ENCODE measurements at places on chromosomes 1 and 21.

GRCh38 chr1:87515781-87516180 is 187.1 kb downstream of the LMO4 start:
- no peak for DNase-seq

DNA sequence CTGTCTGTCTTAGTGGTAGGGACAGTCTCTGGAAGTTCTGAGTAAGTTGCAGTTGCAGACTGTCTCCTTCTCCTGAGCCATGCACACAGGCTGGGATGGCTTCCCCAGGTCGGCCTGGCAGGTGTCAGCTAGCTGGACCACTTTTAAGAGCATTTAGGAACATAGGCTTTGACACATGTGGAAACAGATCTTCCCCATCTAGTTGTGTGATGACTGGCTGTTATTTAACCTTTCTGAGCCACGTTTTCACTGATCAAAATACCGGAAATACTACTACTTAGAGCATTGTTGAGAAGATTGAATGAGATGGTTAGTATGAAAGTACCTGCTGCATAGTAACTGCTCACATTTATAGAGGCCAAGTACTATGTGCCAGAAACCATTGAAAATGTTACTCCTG is 6.2 kb upstream of the MAPKAPK2 start:
- DNase-seq = no peak

DNA sequence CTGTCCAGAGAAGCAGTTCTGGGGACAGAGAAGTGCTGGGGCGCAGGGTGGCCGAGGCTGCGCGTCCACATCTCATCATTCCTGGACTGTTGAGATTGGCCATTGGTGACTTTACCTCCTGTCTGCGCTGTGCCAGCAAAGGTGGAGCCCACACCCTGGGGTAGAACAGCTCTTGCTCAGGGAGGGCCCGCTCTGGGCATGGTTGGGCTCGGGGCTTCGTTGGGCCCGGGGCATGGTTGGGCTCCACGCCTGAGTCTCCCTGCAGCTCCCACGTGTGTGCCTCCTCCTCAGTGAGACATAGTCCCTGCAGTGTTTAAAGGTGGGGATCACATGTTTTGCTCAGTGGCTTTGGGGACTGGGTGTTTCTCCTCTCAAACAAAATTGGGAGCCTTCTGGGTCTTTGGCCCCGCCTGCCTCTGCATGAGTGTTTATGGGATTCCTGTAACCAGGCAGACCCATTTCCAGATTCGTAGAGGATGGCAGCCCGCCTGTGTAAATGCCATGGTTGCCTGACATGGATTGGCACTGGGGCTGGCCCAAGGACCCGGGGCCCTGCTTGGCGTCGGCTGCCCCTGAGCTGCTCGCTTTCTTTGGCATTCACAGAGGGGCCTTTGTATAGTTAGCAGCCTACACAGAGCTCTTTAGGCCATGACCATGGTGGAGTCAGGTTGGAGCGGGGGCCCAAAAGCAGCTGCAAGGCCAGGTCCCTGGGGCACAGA is 104.6 kb downstream of the TLR5 start:
- no peak for DNase-seq

GRCh38 chr1:115219927-115220326 is 118.1 kb downstream of the NGF start:
- DNase-seq = no peak

DNA sequence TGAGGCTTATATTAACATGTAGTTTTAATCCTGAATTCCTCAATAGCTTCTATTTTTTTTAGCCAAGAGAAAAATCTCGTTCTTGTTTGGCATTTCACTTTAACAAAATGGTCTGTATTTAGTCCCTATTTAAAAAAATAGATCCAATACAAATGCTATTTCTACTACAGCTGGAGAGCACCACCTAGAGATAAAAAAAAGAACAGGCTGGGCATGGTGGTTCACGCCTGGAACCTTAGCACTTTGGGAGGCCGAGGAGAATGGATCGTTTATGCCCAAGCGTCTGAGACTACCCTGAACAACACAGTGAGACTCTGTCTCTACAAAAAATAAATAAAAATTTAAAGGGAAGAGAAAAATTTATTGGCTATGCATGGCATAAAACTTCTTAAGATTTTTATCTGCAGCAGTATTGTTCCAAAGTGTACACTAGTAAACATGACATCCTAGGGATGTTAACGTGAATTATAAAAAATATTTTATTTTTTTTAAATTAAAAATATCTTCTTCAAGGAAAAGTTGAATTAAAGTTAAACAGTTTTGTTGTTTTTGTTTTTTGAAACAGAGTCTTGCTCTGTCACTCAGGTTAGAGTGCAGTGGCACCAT is 4.4 kb downstream of the ST7L start:
- no peak for DNase-seq

- no peak for DNase-seq
Measured at GRCh38 chr1:17668624-17669175, 86.4 kb upstream of the ACTL8 start.

DNA sequence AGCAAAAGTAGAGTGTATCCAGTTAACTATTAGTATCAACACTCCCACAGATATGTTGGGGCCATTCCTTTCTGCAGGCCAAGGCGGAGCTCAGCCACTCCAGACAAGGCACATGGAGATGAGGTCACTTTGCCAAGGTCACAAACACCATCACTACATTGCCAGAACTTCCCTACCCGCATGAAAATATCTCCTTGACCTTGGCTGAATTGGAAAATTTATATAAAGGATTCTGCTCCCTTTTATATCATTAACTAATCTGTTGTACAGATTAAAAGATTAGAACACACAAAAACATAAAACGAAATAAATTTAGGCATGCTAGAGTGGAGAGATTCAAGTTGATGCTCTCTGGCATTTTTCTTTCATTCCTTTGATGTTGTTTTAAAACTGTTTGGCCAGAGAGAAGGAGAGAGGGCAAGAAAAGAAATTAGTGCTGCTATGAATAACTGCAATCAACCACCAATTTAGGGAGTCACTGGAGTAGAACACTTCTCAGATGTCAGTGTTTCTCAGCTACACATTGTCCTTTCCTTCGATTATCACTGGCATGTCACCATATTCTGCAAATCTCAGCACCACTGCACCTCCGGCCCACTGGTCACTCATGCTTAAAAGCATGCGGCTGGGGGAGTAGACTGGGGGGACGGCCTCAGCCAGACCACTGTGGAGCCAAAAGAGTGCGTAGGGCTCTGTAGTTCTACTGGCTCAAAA is 78.7 kb upstream of the ATP1B1 start:
- no peak for DNase-seq

DNA sequence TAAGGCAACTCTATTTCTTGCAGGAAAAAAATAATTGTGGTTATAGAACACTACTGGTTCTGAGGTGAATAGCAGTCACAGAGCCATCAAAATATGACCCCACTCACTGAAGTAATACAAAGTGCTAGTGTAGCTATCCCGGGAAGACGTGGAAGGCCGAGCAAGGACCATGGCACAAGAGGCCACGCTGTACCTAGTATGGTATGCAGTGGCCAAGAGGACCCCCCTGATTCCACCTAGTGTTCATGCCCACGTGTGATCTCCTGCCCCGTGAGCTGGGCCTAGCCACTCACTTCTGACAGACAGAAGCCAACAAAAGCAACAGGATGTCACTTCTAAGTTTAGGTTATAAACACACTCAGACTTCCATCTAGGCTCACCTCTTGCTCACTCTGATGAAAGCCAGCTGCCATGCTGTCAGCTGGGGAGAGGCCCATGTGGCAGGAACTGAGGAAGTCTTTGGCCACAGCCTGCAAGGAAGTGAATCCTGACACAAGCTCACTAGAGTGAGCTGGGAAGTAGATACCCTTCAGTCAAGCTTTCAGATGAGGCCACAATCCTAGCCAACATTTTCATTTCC is 21.7 kb upstream of the LSS start:
- DNase-seq = no peak

DNA sequence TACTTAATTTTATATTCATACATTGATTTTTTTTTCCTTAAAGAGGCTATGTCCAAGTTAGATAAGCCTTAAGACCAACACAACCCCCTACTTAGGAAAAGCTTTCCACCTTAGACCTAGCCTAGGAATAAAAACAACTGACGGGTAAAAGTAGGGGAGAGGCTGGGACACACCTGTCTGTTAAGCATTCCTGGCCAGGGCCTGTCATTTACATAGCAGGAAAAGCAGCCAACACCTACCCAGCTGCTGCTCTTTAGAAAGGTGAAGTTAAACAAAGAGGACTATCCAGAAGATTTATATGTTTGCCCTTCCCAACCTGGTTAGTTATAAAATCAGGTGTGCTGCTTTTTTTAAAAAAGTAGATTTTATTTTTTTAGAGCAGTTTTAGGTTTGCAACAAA is 29.1 kb upstream of the SAMD13 start:
- DNase-seq = no peak

DNA sequence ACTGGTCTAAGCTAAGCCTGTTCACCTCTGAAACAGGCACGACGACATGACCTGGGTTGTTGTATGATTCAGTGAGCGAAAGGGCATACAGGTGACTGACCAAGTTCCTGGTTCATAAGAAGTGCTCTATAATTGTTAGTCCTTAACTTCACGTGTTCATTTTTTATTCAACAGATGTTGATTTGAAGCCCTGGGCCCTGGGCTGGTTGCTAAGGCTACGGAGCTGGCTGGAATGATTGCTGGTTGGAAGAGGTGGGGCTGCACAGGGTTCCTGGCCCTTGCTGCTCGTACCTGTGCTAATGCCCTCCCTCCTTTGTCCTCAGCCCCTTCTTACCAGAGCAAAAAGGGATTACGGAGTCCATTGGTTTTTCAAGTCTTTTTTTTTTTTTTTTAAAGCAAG is 111.3 kb upstream of the CSF3R start:
- no peak for DNase-seq

GRCh38 chr1:79903321-79903720 is 896.8 kb upstream of the ADGRL4 start:
- no peak for DNase-seq

- DNase-seq = no peak
Measured at GRCh38 chr1:54459726-54460191, 53.6 kb upstream of the SSBP3 start.

DNA sequence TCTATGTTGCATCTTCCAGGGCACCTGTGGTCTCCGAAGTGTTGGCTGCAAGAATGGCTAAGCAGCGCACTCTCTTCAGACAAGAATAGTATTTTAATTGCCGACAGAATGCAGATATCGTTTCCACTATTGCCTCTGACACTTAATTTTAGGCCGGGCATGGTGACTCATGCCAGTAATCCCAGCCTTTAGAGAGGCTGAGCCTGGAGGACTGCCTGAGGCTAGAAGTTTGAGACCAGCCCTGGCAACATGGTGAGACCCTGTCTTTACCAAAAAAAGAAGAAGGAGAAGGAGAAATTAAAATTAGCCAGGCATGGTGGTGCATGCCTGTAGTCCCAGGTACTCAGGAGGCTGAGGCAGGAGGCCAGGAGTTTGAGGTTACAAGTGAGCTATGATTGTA is 306.9 kb downstream of the KIF26B start:
- DNase-seq = no peak

DNA sequence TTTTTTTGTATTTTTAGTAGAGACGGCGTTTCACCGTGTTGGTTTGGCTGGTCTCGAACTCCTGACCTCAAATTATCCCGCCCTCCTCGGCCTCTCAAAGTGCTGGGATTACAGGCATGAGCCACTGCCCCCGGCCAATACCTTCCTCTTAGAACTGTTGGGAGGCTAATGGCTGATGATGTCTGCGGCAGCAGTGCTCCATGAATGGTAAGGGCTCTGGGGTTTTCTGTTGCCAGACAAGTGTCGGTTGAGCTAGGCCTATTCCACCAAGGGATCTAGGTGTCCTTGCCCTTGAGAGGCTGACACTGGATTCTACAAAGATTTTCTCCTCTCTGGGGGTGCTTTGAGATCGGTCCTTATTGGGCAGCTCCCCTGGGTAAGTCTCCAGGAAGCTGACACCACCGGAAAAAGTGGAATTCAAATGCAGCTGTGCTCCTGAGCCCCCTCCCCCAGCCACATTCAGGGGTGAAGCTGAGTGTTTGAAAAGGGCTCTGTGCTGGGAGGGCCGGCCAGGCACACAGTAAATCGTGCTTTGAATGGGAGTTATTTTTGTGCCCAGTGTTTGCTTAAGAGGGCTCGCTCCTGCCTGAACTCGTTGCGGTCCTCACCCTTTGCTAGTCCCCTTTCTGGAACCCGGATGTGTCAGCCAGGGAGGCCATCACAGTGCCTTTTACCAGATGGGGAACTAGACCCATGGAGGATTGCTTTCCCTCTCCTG is 5.2 kb downstream of the SOX13 start:
- DNase-seq = peak; percentile 72

- no peak for DNase-seq
Measured at GRCh38 chr21:25323356-25323949, 283.8 kb downstream of the MRPL39 start.

DNA sequence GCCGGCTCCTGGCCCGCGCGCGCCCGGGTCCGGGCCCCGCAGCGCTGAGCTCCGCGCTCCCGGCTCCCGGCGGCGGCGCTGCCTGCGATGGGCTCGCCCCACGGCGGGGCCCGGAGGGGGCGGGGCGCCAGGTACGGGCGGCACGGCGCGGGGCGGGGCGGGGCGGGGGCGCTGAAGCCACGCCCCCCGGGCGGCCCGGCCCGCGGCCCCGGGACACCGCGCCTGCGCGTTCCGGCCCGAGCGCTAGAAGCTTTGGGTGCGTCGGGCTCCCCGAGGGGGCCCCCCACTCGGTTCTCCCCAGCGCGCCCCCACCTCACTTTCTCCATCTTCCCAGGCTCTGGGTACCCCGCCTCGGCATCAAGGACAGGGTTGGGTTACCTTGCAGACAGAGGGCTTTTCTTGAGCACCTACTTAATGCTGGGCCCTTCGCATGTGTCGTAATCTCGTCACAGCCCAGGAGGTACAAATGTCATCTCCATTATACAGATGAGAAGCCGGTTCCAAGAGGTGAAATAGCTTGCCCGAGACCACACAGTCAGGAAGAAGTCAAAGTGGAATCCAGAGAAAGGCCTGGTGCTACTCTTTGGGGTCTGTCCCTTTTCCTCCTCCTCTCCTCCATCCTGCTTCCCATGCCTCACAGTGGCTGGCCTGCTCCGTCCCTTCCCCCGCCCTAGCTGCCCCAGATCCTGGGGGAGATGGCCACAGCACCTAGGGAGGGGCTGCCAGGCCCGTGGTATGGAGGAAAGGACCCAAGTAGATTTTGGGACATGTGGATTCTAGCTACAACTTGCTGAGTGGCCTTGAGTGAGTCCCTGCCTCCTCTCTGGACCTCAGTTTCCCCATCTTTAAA is 46.5 kb downstream of the RAP1GAP start:
- peak; percentile 93 for DNase-seq

- no peak for DNase-seq
Measured at GRCh38 chr21:24339406-24339805, 1267.9 kb downstream of the MRPL39 start.

- DNase-seq = no peak
Measured at GRCh38 chr1:116825207-116825719, 71.0 kb downstream of the CD2 start.

- DNase-seq = no peak
Measured at GRCh38 chr1:183477986-183478781, 5.9 kb downstream of the SMG7 start.

GRCh38 chr21:23218667-23219066 is 2220.5 kb downstream of the NCAM2 start:
- DNase-seq = no peak

DNA sequence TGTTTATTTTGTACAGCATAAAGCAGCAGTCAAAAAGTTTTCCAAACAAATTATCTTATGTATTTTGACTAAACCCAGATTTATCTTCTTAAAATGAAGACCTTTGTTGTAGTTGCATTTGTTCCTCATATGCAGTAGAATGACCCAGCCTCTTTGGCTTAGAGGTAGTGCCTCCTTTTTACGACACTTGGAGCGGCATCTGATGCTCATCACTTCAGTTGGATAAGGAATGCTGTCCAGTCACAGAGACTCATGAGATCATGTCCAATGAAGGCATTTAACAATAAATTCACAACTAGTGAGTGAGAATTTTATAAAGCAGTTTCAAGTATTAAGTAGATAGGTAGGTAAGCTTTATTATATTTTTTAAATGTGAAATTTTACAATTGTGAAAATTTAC is 35.2 kb downstream of the PTPRC start:
- no peak for DNase-seq

GRCh38 chr21:46255166-46255565 is 26.6 kb upstream of the LSS start:
- DNase-seq = no peak
